ENCODE measurements at places on chromosomes 1 and 21.

DNA sequence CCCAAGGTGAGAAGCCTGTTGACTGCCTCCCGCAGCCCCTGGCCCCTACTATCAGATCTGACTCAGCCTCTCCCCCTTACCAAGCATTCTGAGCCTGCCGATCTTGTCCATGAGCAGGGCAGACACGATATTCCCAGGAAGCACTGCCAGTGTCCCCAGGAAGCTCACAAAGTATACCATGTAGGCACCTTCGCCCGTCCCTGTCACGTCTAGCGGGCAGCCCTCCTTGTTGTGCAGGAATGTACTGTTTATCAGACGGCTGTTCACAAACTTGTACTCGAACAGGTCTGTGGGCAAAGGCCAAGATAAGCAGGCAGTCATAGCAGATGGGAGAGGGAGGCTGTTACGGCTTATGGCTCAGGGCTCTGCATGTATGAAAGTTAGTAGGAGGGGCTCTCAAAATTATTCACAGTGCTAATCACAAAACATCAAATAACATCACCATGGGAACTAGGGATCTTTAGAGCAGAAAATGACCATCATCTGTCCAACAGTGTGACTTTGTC lies 7.3 kb downstream of the BOLA1 start:
- no peak for DNase-seq

DNA sequence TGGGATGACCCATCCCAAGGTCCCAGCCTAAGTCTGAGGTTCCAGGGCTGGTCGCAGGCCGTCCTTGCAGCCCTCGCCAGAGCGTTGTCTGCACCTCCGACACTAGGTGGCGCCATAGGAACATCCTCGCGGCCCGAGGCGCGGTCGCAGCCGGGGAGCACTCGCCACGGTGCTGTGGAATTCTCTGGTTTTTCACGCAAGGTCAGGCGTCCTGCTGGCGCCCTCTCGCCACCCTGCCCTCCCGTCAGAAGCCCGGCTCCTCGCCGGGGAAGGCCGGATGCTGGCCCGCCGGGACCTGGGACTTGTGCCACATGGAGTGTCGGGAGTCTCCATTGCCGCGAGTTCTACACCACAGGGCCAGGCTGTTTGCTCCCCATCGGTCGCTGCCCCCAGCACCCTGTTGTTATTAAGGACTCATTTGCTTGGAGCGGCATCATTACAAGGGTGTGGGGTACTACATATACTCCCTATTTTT lies 196.8 kb upstream of the LMO4 start:
- peak; percentile 69 for DNase-seq

- DNase-seq, result peak; percentile 15
Observed at GRCh38 chr1:196366817-196367495, 241.3 kb downstream of the KCNT2 start.

- peak; percentile 43 for DNase-seq
Observed at GRCh38 chr1:119784191-119784781, 15.6 kb upstream of the HMGCS2 start.

DNA sequence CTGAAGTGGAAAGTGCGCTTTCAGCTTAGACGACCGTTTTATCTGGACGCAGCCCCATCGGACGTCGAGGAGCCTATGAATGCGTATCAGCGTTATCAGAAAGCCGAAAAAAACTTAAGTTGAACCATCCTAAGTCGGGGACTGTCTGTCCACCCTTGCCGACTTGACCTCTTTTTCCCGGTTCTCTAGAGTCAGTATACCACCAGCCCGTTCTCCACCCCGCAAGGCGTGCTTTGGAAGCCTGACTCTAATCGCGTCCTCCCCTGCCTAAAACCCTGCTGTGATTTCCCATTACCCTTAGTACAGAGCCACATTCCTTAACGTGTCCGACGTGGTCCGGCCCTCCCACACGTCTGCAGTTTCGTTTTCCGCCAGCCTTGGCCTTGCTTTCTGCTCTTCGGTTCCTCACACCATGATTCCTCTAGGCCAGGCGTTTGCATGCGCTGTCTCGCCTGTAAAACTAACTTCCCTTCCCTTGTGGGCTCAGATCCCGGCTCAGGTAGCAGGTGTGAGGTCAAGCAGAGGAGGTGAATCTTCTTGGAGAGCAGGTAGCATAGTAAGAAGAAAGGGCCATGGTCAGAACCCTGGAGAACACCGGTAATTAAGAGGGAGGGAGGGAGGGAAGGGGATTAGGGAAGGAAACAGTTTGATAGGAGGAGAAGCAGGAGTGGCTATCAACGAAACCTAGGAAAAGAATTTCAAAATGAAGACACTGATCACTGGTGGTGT lies 865 bp downstream of the ADPRS start:
- DNase-seq, result peak; percentile 83

DNA sequence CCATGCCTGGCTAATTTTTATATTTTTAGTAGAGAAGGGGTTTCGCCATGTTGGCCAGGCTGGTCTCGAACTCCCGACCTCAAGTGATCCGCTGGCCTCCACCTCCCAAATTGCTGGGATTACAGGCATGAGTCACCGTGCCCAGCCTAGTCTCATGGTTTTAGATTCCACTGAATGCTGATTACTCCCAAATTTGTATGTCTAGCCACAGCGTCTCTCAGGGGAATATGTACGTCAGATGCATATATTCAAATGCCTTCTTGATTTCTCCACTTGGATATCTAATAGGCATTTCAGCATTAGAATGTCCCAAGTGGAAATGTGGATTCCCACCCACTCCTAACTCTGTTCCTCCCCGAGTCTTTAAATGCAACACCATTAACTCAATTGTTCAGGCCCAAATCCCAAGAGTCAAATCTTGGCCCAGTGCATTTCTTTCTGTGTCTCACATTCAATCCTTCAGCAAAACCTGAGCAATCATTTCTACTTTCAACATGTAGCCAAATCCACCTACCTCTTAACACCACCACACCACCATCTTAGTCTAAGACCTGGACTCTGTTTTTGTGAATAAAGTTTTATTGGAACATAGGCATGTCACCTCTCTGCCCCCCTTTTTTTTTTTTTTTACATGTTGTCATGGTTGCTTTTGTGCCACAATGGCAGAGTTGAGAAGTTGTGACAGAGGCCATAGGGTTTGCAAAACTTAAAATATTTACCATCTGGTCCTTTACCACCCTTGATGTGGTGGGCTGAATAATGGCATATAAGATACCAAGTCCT lies 9.8 kb upstream of the CAMTA1 start:
- DNase-seq, result no peak

DNA sequence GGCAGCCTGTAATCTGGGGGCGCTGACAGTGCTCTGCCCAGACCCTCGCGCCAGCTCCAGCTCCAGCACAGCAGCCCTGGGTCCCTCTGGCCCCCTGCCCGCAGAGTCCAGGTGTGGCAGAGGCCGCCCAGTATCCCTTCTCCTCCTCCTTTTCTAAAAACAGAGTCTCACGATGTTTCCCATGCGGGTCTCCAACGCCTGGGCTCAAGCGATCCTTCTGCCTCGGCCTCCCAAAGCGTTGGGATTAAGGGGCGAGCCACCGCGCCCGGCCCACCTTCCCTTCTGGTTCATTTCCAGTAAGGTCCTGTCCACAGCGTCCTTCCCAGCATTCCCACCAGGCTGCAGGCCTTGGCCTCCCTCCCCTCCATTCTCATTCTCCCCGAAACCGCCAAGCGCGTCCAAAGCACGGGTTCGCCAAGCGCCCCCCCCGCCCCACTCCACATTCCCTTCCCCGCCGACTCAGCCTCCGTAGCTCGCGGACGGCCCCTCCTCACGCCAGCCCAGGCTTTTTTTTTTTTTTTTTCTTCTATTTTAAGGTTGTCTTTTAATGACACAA lies 2.0 kb upstream of the PCBP3 start:
- no peak for DNase-seq

GRCh38 chr1:95742591-95743089 lies 508.6 kb downstream of the RWDD3 start:
- DNase-seq, result peak; percentile 26

- no peak for DNase-seq
Observed at GRCh38 chr1:217004776-217005436, 281.7 kb upstream of the ESRRG start.

GRCh38 chr1:239817801-239818200 lies 273.9 kb upstream of the FMN2 start:
- DNase-seq, result no peak

DNA sequence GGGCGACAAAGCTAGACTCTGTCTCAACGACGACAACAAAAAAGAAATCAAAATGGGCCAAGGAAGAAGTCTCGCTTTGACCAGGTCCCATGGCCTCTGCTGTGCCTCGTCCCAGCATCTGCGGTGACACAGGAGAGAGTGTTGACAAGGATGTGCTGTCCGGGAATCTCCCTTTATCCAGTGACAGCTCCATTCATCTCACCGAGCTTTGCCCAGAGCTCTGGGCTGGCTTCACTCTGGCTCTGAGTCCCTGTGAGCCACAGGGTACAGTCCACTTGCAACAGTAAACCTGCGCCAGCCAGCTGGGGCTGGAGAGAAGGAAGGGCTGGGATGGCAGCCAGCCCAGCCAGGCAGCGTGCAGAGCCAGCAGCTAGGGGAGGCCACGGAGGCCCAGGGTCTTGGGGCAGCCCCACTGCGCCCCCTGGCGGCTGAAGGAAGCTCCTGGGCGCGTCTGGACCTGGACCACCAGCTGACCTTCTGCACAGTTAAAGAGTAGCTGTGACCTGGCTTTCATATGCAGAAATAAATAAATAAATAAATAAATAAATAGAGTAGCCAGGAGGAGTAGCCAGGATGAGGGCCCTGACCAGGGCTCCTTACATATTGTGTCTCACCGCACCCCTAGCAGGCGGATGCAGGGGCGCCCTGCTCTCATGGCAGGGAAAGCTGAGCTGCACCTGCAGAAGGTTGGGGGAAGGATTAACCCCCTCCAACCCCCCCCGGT lies 29.7 kb downstream of the ENO1 start:
- DNase-seq, result peak; percentile 92

GRCh38 chr1:177091040-177091439 lies 73.5 kb downstream of the ASTN1 start:
- peak; percentile 37 for DNase-seq

DNA sequence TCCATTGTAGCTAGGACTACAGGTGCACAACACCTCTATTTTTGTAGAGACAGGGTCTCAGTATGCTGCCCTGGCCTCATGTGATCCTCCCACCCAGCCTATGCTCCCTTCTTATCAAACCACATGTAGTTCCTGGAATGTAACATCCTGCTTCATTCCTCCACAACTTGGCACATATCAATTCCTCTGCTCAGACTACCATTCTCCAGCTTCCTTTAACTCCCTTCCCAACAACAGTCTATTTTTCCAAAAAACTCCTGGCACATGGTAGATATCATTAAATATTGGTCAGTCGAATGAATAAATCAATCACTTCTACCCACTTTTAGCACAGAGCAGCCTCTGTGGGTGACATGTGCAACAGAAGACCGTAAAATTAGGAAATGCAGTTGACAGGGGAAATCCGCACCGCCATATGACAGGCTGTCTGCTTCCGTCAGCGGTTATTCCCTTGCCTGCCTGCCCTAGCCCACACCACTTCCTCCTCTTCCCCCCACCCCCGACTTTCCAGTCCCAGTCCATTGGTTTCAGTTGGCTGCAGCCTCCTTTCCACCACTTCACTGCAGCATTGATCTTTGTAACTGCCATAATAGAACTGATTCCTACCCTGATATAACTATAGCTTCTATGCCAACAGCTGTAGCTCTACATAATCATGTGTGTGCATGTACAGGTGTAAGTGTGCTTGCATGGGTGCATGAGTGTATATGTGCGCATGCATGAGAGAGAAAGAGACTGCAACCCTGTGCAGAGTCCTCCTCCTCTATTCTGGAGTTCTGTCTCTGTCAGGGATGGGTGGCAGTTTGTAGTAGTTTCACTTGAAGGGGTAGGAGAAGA lies 6.8 kb upstream of the AKR1A1 start:
- DNase-seq, result no peak

DNA sequence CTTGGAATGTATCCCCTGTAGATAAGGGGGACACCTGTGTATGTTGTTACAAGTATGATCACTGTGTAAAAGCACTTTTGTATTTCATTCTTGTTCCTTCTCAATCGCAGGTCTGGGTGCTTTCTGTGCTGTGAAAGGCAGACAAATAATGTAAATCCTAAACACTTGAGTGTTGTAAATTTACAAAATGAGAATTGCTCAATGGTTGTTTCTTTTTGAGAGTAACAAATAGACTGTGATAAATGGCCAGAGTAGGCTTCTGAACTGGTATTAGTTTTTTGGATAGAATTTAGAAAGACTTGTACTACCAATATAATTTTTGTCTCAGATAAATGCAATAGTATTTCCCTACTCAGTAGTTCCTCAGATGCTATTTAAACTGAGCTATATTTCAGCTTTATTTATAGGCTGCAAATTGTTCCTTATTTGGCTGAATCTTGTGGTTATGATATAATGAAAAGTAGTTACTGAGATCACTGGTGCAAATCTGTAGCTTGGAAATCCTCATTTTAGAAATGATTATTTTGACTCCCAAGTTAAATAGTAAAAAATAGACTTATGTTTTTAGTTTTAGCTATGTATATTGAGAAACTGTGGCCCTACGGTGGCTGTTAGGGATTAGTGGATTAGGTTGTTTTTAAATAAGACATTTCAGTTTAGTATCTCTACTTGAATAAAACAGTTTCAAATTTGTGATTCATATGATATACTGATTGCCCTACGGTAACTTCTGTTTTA lies 9.2 kb downstream of the BACH1 start:
- no peak for DNase-seq

DNA sequence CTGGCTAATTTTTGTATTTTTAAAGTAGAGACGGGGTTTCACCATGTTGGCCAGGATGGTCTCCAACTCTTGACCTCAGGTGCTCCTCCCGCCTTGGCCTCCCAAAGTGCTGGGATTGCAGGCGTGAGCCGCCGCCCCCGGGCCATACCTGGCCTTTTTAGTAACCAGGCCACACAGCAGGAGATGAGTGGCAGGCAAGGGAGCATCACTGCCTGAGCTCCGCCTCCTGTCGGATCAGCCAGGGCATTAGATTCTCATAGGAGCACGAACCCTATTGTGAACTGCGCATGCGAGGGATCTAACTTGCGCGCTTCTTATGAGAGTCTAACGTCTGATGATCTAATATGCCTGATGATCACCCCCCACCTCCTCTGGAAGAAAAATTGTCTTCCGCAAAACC lies 308.7 kb upstream of the PRMT6 start:
- no peak for DNase-seq

GRCh38 chr21:8993943-8994639 lies 1527.3 kb upstream of the TPTE start:
- no peak for DNase-seq

- no peak for DNase-seq
Observed at GRCh38 chr1:226985839-226986463, 45.9 kb downstream of the COQ8A start.

- DNase-seq, result no peak
Observed at GRCh38 chr1:208213786-208214185, 30.4 kb downstream of the PLXNA2 start.

- peak; percentile 56 for DNase-seq
Observed at GRCh38 chr21:45074818-45075595, 627 bp downstream of the ADARB1 start.

DNA sequence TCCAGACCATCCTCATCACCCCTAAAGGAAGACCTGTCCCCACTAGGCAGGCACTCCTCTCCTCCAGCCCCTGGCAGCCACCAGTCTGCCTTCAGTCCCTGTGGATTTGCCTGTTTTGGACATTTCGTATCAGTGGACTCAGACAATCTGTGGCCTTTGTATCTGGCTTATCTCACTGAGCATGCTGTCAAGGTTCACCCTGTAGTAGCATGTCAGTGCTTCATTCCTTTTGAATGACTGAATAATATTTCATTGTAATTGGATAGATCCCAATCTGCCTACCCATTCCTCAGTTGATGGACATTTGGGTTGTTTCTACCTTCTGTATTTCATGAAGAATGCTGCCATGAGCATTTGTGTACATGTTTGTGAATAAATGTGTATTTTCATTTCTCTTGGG lies 32.9 kb upstream of the RNF187 start:
- DNase-seq, result no peak

Measured in iris pigment epithelial cell (primary cell).